ENCODE measurements at places on chromosomes 2 and 18. TPM values are rescaled to one million over a fixed set of nuclear protein-coding genes. Genes with fewer than 3 reads are reported as not detected.

DNA sequence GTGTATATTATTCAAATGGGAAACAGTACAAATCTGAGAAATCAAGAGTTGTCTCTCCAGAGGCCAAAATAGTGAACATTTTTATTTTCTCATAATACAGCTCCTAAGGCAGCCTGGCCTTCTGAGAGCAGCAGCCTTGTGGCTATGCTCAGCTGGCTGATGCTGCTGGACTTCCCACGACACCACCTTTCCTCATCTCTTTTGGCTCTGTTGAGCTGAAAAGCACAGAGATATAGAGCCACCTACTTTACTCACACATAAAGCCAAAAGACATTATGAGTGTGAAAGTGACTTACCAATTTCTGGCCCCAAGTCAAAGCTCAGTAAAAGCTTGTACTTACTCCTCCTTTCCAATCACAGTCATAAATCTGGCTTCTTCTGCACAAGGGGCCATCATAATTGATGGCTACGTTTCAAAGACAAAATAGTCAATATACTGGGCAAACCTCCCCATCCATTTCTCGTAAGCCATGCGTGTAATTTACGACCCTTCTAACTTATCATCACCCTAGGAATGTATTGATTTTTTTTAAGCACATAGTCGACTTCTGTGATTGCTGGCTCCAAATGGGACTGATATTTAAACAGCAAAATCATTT is 18.6 kb upstream of the REG3A start:
- no peak for DNase-seq

DNA sequence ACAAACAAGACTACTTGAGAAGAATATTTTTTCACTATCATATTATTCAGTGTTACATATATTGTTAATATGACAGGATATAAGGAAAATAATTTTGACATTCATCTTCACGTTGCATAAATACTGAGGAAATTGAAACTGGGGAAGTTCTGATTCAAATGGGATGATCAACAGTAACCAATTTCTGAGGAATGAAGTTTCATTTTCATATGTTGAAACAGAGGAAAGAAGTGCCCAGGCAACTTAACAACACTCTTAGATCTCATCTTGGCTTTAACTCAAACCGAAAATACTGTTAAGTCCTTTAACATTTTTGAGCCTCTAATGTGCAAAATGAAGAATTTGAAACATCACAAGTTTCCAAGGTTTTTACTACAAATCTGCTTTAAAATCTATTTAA is 612.2 kb upstream of the VRK2 start:
- no peak for DNase-seq

- DNase-seq = no peak
Observed at GRCh38 chr2:41925712-41926111, 122.1 kb upstream of the PKDCC start.

DNA sequence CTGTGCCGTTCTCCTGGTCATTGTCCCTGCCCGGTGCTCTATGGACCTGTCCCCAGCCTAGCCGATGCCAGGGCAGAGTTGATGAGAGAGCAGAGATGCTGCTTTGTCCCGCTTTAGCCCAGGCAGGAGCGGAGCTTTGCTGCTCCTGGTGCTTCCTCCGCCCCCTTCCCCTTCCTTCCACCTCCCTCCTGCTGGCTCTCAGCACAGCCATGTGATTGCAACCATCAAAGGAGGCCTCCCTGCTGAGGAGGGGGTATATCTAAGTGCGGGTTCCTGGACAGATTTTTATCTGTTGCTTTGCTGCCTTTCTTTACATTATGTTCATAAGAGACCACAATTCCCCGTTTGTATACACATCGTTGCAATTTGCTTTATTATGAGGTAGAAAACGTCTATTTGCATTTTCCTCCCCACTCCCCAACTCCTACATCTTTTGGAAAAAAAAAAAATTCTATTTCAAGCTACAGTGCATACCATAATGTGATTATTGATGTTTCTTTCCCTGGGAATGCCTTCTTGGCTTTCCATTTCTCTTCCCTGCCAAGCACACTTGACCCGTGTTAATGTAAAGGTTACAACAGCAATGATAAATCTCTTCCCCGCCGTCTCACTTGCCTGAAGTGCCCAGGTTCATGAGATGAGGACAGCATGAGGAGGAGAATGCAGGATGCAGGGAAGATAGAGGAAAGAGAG is 25.4 kb downstream of the ALPK2 start:
- DNase-seq = no peak

LRRTM4 gene
- 0.23 TPM for total RNA-seq

- DNase-seq = no peak
Observed at GRCh38 chr2:217705461-217705860, 297.3 kb downstream of the TNS1 start.

ERICH2 gene
- total RNA-seq = 0.74 TPM

DNA sequence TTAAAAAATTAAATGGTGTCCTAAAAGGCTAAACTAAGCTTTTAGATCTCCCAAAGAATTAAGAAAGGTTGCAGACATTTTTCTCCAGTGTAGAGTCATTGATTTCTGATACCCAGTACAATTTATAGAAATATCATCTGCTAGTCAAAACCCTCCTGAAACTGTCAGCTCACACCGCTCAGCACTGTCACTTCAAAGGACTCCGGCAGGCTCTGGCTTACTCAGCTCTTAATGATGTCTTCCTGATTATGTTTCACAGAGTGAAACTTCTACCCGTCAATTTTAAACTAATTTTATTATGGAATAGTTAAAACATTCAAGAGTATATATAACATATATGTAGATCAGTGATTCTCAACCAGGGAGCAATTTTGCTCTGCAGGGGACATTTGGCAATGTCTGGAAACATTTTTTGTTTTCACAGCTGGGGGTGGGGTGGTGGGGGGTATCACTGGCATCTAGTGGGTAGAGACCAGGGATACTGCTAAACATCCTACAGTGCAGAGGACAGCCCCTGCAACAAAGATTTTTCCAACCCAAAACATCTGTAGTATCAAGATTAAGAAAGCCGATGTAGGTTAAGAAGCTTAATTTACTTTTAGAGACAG is 31.6 kb downstream of the CDK15 start:
- no peak for DNase-seq

GRCh38 chr2:159111346-159111927 is 143.0 kb downstream of the TANC1 start:
- no peak for DNase-seq

HEATR5B gene
- total RNA-seq = 13.6 TPM

GRCh38 chr2:156864325-156864724 is 393.2 kb upstream of the GALNT5 start:
- no peak for DNase-seq

All from Panc1 (cell line).